ENCODE measurements at places on chromosomes 4 and X.
A peak's percentile ranks its signal among the peaks of the same experiment; 100 is the strongest.

DNA sequence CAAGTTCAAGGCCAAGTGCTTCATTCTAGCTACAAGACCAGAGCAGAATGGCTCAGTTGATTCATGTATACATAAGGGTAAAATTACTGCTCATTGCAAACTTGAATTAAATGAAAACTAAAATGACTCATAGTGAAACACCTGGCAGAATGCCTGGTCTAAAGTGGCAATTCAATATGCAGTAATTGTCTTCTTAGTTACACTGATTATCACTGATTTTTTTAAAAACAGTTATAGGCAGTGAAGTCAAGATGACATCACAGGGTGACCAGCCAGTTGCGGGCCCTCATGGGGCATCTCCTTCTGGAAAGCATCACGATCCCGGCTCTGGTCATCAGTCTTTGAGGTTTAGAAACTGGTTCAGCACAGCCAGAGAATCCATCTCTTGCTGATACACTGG lies 154.2 kb downstream of the RAB28 start:
- no peak for DNase-seq

- no peak for DNase-seq
Observed at GRCh38 chr4:86679441-86679840, 85.3 kb downstream of the PTPN13 start.

GRCh38 chrX:19670321-19670750 lies 155.0 kb upstream of the MAP3K15 start:
- no peak for DNase-seq

DNA sequence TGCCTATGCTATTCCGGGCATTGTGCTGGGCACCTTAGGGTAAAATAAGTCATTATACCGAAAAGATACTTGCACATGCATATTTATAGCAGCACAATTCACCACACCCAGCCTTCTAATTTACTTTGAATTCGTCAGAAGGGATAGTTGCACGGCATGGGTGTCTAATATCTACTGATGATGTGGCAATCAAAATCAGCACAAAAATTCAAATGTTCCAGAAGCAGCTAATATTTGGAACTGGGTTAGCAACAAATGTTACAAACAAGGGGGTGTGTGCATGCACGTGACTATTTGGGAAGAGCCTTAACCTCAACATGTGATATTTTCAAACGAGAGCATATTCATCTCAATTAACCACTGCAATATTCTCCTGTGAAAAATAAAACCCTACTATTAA lies 79.7 kb upstream of the PRSS48 start:
- no peak for DNase-seq

DNA sequence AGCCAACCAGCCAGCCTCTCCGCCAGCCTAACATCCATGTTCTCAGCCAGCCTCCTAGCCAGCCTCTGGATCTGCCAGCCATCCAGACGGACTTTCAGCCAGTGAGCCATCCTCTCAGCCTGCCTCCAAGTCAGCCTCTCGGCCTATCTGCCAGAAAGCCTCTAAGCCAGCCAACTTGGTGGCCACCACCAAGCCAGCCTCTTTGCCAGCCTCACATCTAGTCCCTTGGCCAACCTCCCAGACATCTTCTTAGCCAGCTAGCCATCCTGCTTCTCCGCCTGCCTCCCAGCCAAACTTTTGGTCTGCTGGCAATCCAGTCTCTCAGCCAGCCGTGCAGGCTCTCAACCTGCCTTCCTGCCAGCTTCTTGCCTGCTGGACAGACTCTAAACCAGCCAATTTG lies 16.4 kb upstream of the ARAP2 start:
- DNase-seq: no peak

- DNase-seq: no peak
Observed at GRCh38 chr4:104693601-104694201, 199.0 kb upstream of the CXXC4 start.

DNA sequence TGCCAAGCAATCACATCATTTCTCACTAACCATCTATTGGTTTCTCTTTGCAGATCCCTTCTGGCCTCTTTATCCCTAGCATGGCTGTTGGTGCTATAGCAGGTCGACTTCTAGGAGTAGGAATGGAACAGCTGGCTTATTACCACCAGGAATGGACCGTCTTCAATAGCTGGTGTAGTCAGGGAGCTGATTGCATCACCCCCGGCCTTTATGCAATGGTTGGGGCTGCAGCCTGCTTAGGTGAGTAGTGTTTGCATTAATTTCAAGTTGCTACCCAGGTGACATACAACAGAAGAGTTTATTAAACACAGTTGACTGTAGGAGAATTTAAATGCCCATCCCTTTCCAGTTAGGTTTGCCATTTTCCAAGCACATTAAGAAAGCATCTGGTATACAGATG lies 112.2 kb downstream of the AKAP4 start:
- no peak for DNase-seq

- DNase-seq: no peak
Observed at GRCh38 chrX:31629195-31629594, 557.4 kb upstream of the FTHL17 start.

DNA sequence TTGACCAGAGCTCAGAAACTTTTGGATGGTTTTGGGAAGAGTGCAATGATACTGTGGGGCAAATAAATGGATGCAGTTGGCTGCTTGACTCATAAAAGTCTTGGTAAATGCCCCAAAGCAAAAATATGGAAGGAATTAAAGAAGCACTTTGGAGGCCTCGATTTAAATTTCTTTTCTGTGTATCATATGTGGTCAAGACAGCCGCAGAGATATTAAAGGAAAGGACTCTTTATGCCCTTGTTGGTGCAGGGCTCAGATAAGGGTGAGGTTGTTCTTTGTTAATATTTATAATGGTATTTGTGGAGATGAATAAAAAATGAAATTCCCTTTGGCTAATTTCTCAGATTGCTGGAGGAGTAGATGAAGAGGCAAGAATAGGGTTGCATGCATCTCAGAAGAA lies 90.2 kb downstream of the NHS start:
- DNase-seq: no peak

DNA sequence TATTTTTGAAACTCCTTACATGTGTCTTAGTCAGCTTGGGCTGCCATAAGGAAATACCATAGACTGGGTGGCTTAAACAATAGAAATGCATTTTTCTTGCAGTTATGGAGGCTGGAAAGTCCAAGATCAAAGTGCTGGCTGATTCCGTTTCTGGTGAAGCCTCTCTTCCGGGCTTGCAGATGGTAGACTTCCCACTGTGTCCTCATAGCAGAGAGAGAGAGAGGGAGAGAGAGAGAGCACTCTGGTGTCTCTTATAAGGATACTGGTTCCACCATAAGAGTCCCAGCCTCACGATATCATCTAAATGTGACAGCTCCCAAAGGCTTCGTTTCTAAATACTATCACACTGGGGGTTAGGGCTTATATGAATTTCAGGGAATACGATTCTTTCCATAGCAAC lies 39.7 kb downstream of the ENPEP start:
- DNase-seq: no peak

DNA sequence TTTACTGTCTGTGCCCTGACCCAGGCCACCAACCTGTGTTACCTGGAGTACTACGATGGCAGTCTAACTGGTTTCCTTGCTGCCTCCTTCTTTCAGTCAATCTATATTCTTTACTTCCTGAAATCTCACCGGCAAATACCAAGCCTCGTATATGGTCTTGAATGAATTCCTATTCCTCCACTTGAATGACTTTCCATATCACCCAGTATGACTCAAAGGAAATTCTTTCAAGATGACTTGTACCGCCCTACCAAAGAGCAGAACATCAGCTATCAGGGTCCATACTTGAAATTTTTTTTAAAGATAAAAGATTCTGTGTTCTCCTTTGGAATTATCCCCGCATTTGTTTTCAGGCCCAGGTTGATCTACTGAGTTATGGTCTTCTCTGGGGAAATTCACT lies 378.0 kb downstream of the AFF2 start:
- DNase-seq: no peak

- no peak for DNase-seq
Observed at GRCh38 chr4:102301167-102301566, 44.1 kb downstream of the SLC39A8 start.

DNA sequence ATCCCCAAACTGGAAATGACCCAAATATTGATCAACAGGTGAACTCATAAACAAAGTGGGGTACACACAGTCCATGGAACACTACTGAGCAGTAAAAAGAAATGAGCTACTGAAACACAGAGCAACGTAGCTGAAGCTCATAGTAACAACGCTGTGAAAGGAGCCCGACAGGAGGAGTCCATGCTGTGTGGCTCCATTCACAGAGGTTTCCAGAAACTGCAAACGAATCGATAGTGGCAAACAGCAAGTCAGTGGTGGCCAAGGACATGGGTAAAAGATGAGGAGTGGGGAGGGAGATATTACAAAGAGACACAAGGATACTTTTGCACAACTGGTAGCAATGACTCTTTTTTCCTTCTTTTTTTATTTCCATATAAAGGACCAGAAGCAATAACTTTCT lies 90.4 kb downstream of the HAUS3 start:
- DNase-seq: no peak

- no peak for DNase-seq
Observed at GRCh38 chr4:74031576-74031975, 6.9 kb downstream of the CXCL3 start.

DNA sequence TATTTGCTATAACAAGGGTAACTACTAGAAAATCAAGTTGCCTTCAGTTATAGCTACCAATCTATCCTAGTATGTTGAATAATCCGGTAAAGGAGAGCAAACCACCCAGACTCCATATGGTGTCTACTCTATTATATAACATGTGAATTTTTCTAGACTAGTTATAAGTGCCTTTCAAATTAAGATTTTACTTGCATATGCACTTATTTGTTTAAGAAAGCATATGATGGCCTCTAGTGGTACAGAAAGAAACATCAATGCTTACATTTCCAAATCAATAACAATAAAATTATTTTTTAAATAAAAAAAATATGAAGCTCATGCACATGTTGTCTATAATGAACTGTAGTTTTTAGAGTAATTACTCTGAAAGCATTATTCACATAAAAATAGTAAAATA lies 1516.4 kb upstream of the PABPC4L start:
- DNase-seq: no peak

DNA sequence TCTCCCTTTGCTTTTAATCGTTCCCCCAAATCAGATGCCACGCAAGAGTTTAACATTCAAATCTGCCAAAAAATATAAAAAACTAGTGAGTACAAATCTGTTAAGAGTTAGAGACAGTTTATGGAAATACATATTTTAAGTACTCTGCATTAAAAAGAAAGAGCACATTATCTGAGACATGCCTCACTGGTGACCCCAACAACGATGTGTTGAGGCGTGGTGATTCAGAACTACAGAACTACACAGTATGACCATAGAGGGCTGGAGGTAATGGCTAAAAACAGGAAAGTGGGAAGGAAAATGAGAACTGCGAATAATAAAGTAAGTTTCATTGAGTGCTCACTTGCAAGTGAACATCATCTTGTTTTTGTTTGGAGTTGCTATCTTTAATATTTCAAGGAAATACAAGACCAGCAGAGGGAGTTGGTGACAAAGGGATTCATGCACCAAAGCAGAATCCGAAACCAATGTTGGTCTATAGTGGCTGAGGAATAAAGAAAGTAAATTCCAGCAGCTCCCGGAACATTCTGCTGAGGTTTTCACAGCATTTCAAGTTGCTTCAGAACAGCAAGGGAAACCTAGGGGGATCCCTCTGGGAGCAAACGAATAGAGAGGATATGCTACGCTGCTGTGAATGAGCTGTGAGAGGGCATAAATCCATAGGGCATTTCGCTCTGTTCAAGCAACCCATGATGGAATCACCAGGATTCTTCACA lies 92.2 kb downstream of the DCHS2 start:
- no peak for DNase-seq

DNA sequence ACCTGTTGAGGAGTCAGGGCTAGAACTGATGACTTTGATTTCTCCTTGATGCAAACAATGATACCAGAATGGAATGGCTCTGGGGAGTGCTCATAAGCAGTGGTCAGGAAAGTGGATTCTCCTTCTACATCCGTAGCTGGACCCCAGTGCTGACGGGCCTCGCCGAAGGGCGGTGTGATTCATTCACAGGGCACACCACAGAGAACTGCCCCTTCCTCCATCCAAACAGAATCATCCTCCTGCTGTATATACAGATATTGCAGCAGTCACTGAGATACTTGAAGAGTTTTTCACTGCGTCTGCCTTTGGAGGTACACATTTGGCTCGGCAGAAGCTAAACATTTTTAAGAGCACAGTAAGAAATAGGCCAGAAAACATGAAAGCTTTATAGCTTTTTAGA lies 7.3 kb upstream of the DCTD start:
- DNase-seq: no peak

GRCh38 chr4:164906368-164906767 lies 29.4 kb downstream of the APELA start:
- no peak for DNase-seq

DNA sequence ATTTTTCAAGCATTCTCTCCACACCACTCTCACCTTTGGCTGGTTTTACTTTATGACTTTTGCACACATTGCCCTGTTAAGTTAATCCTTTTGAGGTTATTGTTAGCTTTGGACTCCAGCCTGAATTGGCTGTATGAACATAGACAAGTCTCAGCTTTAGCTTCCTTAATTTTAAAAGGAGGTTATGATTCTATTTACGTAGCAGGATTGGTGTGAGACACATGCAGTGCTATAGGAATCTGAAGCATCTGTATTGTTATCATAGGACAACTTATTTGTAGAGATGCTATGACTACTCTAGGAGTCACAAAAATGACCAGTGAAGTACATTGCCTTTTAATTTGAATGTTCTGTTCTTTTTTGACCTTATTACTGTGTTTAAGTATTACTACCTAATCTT lies 15.7 kb downstream of the PGAM4 start:
- no peak for DNase-seq

DNA sequence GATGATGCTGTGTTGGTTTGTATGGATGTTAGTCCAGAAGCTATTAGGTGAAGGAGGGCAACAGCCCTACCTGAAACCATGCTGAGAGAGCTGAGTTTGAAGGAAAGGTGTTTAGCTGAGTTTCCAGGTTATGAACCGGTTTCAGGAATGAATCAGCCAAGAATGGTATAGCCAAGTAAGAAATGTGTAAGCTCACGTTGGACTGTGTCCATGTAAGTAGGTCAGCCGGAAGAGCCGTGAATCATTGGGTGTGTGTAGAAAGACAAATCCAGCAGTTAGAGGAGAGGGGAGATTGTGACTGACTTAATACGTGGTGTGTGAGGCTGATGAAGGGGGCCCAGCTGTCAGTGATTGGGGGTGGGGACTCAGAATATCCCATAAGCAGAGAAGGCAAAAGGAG lies 77.2 kb upstream of the SPIN4 start:
- no peak for DNase-seq

GRCh38 chr4:118173126-118173525 lies 138.8 kb downstream of the NDST3 start:
- DNase-seq: no peak

GRCh38 chr4:37517326-37517725 lies 168.8 kb downstream of the RELL1 start:
- no peak for DNase-seq

DNA sequence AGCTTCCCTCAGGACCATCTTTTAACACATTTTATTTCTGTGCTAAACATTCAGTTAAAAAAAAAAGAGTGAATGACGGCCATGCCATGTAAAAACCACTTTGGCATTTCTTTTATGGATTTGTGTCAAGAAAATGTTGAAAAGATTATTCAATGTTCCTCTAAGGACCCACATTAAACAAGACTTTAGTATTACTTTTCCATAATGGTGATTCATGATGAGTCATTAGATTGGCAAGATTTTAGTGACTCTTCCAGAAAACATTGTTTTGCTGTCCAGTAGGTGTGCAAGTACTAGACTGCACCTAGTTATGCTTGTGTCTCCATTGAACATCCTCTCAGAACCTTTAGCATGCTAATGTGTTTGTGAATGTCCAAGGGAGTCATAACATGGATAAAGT lies 748.6 kb downstream of the STPG2 start:
- no peak for DNase-seq

GRCh38 chrX:63754860-63755579 lies 30.0 kb downstream of the ARHGEF9 start:
- DNase-seq: peak; percentile 77
